ENCODE measurements at places on chromosomes 5 and 9.

DNA sequence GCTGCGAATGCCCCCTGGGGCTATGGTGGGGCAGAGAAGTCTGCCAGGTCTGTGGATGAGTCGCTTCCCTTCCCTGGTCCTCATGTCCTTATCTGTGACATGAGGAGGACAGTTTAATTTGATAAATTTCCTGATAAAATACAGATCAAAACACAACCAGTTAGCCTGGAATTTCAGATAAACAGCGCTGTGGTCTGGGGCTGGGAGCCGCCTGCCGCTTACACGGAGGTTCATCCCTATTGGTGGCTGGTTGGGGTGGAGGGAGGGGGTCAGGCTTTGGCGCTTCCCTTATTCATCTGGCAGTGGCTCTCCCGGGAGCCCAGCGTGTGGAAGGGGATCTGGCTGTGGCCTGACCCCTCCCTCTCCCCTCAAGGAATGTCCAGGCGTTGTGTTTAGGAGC is 17.9 kb downstream of the CRB2 start:
- no peak for DNase-seq

DNA sequence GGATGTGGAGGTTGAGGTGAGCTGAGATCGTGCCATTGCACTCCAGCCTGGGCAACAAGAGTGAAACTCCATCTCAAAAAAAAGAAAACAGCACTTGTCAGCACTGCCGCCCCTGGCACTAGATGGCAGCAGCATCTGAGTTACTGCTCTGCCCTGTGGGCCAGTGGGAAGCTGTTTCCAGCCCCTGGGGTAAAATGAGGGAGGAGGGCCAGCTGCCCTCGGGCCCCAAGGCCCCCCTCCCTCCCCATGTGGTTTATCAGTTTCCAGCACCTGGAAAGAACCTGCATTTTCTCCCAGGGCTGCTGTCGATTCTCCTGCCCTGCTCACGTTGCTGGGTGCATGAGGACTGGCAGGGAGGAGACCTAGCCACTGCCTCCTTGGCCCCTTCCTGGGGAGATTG is 13.2 kb upstream of the CEL start:
- DNase-seq = no peak

DNA sequence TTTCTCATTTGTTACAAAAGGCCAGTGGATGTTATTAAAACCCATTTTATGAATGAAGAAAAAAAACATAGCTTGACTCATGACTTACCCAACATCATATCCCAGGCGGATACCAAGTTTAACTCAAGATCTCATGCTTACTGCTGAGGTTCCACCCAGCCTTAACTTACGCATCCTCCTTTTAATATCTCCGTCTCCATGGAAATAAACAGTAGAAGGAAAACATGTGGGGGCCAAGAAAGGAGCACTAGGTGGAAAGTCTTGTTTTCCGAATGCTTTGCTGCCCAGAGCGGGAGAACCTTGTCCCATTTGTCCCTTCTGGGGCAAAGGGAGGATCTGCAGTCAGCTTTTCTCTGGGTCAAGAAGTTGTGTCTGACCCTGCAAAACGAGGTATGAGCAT is 44.1 kb downstream of the ANGPTL2 start:
- no peak for DNase-seq

DNA sequence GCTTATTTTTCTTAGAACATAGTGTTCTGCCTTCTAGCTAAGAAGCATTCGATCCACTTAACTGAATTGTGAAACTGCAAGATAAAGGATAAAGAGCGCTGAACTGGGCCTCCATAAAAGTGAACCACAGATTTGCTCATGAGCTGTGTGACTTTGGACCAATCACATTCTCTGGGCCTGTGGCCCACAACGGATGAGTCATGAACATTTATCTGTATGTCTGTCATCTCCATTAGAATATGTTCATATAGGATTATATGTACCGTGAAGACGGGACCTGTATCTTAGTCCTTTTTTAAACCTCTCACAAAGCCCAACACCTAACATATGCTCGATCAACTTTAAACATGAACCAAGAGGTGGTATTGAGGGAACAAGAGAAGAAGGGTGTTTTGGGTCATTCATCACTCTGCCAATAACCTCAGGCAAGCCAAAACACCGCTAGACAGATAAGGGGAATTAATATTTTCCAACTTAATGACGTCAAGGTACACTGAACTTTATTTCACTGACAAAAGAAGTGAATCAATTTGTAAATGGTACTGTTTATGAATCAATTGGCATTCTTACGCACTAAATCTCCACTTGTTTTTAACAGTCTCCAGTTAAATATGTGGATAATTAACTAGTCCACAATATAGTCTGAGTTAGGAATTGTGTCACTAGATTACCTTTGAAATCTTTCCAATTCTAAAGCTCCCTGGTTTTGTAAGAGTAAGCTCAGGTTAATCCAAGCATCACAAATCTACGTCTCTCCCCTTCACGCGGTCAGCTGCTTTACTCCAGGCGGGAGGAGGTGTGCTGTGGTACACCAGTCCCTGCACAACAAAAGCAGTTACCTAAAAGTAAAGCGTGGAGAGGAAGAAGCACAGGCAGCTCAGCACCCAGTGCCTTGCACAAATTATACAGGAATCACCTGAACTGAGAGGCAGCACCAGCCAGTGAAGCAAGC is 1.6 kb downstream of the TMEM245 start:
- no peak for DNase-seq

Measured in stimulated activated CD4-positive, alpha-beta T cell treated with anti-CD3 and anti-CD28 coated beads, Interleukin-15, amount 100 ng/mL, for 1 hour (primary cell).